GM12878 (cell line): ENCODE measurements at places on chromosomes 4 and X. TPM values are rescaled to one million over a fixed set of nuclear protein-coding genes. Genes with fewer than 3 reads are reported as not detected.

The PABPC1L2A gene
- polyA plus RNA-seq, result not detected in 2 replicates

The CLGN gene
- polyA plus RNA-seq, result 0.71 and 1.1 TPM in 2 replicates

The GAB3 gene
- 0.86 and 1.1 TPM in 2 replicates for polyA plus RNA-seq

GRCh38 chr4:110994781-110995180 is 371.9 kb upstream of the PITX2 start:
- no peaks in the 10 kb centered on the region for H3K4me1 ChIP-seq
- no peaks in the 10 kb centered on the region for H3K27me3 ChIP-seq
- no peak overlapping the region for H3K27ac ChIP-seq
- no peak overlapping the region for H3K4me3 ChIP-seq
- H3K36me3 ChIP-seq, result no peaks in the 10 kb centered on the region

DNA sequence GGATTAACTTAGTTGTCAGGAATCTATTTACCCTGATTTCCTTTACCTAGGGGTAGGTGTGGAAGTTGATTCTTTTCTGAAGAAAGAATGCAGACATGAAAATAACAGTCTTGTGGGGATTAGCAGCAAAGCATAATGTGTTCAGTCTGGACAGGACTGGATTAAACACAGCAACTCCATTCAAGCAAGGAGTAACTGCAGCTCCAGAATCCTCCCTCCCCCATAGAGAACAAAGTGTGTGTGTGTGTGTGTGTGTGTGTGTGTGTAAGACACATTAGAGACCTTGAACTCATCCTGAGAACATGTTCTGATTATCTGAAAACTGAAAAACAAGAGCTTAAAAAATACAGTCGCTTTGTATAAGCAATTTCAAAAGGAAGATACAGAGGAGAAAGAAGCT is 9.3 kb downstream of the C4orf54 start:
- H3K27me3 ChIP-seq, result no peaks in the 10 kb centered on the region
- no peaks in the 10 kb centered on the region for H3K36me3 ChIP-seq
- H3K27ac ChIP-seq, result no peak overlapping the region
- no peak overlapping the region for H3K4me3 ChIP-seq
- no peak for DNase-seq
- H3K4me1 ChIP-seq, result no peaks in the 10 kb centered on the region

DNA sequence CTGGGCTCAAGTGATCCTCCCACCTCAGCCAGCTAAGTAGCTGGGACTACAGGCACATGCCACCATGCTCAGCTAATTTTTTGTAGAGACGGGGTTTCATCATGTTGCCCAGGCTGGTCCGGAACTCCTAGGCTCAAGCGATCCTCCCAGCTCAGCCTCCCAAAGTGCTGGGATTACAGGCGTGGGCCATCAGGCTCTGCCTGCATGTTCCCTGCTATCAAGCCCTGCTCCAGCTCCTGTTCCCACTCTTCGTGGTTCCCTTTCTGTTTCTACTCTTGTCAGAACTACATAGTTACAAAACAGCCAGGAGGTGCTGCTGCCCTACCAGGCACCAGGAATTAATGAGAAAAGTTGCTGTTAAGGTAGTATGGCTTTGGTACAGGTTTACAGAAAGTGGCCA is 8.7 kb downstream of the TIMP1 start:
- DNase-seq, result no peak
- H3K36me3 ChIP-seq, result no peaks in the 10 kb centered on the region
- H3K4me1 ChIP-seq, result no peaks in the 10 kb centered on the region
- H3K27ac ChIP-seq, result no peak overlapping the region
- no peaks in the 10 kb centered on the region for H3K27me3 ChIP-seq
- H3K4me3 ChIP-seq, result no peak overlapping the region

The POLA1 gene
- 25.5 and 26.5 TPM in 2 replicates for polyA plus RNA-seq

DNA sequence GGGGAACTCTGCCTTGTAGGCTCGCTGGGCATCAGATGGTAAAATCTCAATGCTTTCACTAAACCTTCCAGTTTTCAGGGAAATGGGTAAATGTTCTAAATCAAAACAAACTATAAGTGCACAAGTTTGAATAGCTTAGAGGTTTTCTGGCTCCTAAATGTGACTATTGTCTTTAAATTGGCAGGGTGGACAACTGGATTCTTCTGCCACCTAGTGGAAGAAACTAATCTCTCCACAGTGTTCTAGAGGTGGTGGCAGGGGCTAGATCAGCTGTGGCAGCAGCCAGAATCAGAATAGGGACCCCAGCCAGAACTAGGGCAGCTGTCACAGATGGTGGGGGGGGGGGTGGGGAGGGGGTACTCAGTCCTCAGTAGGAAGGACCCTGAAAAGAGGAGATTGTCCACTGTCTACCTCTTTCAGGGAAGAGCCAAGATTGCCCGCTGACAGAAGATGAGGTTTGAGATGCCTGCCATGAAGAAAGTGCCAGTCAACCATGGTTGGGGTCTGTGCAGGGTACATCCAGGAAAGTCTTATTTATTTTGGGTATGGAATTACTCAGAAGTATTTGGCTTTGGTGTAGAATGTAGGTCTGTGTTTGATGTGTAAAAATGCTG is 201.4 kb downstream of the CCNG2 start:
- no peaks in the 10 kb centered on the region; the same call in 1 of the 2 replicates for H3K4me1 ChIP-seq
- no peak for DNase-seq
- H3K36me3 ChIP-seq, result no peaks in the 10 kb centered on the region
- H3K27me3 ChIP-seq, result no peaks in the 10 kb centered on the region; the same call in 1 of the 2 replicates

The FMR1NB gene
- not detected in 2 replicates for polyA plus RNA-seq

The APBB2 gene
- polyA plus RNA-seq, result 15.9 and 16.2 TPM in 2 replicates

GRCh38 chr4:40331101-40331745 is 3.9 kb upstream of the CHRNA9 start:
- H3K4me1 ChIP-seq, result no peaks in the 10 kb centered on the region
- no peak overlapping the region for H3K4me3 ChIP-seq
- no peaks in the 10 kb centered on the region; the same call in 1 of the 2 replicates for H3K27me3 ChIP-seq
- no peak overlapping the region for H3K27ac ChIP-seq
- no peak for DNase-seq
- no peaks in the 10 kb centered on the region for H3K36me3 ChIP-seq

- no peak for DNase-seq
- H3K4me3 ChIP-seq, result no peak overlapping the region
- H3K27me3 ChIP-seq, result no peaks in the 10 kb centered on the region
- no peak overlapping the region for H3K27ac ChIP-seq
- H3K4me1 ChIP-seq, result no peaks in the 10 kb centered on the region
Measured at GRCh38 chr4:1402021-1402515, 4.2 kb downstream of the NKX1-1 start.

The CSAG1 gene
- polyA plus RNA-seq, result not detected in 2 replicates

DNA sequence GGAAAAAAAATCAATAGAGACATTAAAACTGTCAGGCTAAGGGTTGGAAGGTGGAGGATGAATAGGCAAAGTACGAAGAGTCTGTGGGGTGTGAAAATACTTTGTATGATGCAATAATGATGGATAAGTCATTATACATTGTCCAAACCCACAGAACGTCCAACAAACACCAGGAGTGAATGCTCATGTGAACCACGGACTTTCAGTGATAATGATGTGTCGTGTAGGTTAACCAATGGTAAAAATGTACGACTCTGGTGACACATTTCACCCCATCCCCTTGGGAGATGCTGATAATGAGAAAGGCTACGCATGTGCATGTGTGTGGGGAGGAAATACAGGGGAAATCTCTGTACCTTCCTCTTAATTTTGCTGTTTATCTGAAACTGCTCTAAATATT is 665.2 kb downstream of the FAT4 start:
- no peaks in the 10 kb centered on the region for H3K4me1 ChIP-seq
- H3K4me3 ChIP-seq, result no peak overlapping the region
- no peak overlapping the region for H3K27ac ChIP-seq
- H3K36me3 ChIP-seq, result no peaks in the 10 kb centered on the region
- DNase-seq, result no peak

The GPRASP1 gene
- 0.05 and 0.20 TPM in 2 replicates for polyA plus RNA-seq

GRCh38 chr4:7943211-7943610 is 3.5 kb upstream of the AFAP1 start:
- no peaks in the 10 kb centered on the region for H3K36me3 ChIP-seq
- no peak overlapping the region for H3K27ac ChIP-seq
- H3K4me3 ChIP-seq, result no peak overlapping the region
- H3K4me1 ChIP-seq, result no peaks in the 10 kb centered on the region; the same call in 1 of the 2 replicates
- no peak for DNase-seq
- H3K27me3 ChIP-seq, result peaks cover 5% of the 10 kb centered on the region

DNA sequence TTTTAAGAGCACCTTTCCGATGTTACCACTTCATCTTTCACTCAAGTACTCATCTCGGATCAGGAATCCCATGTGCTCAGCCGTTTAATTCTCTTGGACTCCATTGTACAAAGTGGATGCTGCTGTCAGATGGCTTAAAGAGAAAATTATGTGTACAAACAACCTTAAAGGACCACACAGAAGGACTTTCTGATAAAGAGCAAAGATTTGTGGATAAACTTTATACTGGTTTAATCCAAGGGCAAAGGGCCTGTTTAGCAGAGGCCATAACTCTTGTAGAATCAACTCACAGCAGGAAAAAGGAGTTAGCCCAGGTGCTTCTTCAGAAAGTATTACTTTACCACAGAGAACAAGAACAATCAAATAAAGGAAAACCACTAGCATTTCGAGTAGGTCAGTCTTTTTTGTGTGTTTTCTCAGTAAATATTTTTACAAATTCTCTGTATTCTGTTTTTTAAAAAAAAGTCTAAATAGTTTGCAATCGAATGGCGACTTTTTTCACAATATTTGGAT is 20.1 kb downstream of the MMAA start:
- H3K4me1 ChIP-seq, result peaks cover 6% of the 10 kb centered on the region
- H3K27ac ChIP-seq, result no peak overlapping the region
- no peaks in the 10 kb centered on the region for H3K27me3 ChIP-seq
- no peak overlapping the region for H3K4me3 ChIP-seq
- H3K36me3 ChIP-seq, result no peaks in the 10 kb centered on the region

DNA sequence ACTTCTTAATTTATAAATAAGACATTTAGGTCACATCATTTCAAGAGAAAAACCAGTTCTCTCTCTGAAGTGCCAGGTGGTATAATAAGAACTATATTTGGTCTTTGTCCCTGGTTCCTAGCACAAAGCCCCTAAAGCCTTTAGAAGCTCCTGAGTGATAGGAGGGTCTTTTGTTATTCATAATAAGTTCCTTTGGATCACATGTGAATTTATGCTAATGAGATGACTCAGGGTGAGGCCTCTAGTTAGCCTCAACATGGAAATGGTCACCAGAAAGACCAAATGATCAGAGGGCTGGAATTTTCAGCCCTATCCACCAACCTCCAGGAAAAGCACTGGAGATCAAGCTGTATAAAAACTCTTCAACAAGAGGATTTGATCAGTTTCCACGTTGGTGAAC is 68.1 kb upstream of the BLTP1 start:
- H3K4me1 ChIP-seq, result no peaks in the 10 kb centered on the region
- H3K36me3 ChIP-seq, result no peaks in the 10 kb centered on the region
- no peak overlapping the region for H3K27ac ChIP-seq
- H3K27me3 ChIP-seq, result no peaks in the 10 kb centered on the region
- DNase-seq, result no peak

The ASB5 gene
- polyA plus RNA-seq, result not detected in 2 replicates

- H3K4me3 ChIP-seq, result no peak overlapping the region
- H3K27me3 ChIP-seq, result no peaks in the 10 kb centered on the region
- no peak overlapping the region for H3K27ac ChIP-seq
Measured at GRCh38 chrX:135512508-135513129, 7.8 kb upstream of the INTS6L start.

GRCh38 chr4:184850018-184850417 is 24.2 kb upstream of the ACSL1 start:
- no peaks in the 10 kb centered on the region for H3K27me3 ChIP-seq
- H3K4me3 ChIP-seq, result peak overlapping the region; percentile 31; the same call in 1 of the 2 replicates
- H3K4me1 ChIP-seq, result peaks cover 56% of the 10 kb centered on the region
- peak overlapping the region; percentile 62 for H3K27ac ChIP-seq
- DNase-seq, result no peak
- H3K36me3 ChIP-seq, result no peaks in the 10 kb centered on the region

The SOX3 gene
- polyA plus RNA-seq, result not detected in 2 replicates

- no peak for DNase-seq
- H3K4me1 ChIP-seq, result no peaks in the 10 kb centered on the region
- H3K4me3 ChIP-seq, result no peak overlapping the region
- H3K27me3 ChIP-seq, result no peaks in the 10 kb centered on the region
Measured at GRCh38 chr4:11698033-11698432, 269.3 kb upstream of the HS3ST1 start.

GRCh38 chrX:101393530-101394305 is 2.9 kb downstream of the RPL36A start:
- no peak overlapping the region for H3K4me3 ChIP-seq
- H3K27ac ChIP-seq, result no peak overlapping the region
- H3K4me1 ChIP-seq, result no peaks in the 10 kb centered on the region

The TMLHE gene
- polyA plus RNA-seq, result 13.3 and 14.2 TPM in 2 replicates

GRCh38 chr4:76420762-76421581 is at the start of gene CCDC158:
TSS of gene CCDC158 (minus strand) at chr4:76421141. CDS start at chr4:76403207, 17,934 bp downstream.
- H3K27ac ChIP-seq, result no peak within 1 kb of the TSS
- DNase-seq, result no peak
- H3K36me3 ChIP-seq, result no peaks in the 10 kb centered on the region
- H3K27me3 ChIP-seq, result no peaks in the 10 kb centered on the region

DNA sequence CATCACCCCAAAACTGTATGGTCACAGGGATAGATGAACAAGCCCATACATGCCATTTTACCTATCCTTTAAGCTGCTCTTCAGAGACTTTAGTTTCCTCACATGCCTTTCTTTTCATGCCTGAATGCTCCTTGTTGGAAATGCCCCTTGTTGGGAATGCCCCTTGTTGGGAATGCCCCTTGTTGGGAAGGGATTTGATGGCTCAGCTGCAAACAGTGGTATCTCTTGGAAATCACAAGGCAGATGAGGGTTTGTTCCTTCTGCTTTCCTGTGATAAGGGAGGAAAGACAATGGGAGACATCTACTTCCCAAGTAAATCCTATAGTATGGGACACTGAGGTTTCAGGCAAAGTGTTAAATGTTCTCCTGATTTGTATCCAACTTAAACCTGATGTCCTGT is 11.5 kb downstream of the CXCL2 start:
- H3K27me3 ChIP-seq, result no peaks in the 10 kb centered on the region; the same call in 1 of the 2 replicates
- no peak overlapping the region for H3K27ac ChIP-seq
- H3K4me1 ChIP-seq, result no peaks in the 10 kb centered on the region
- H3K4me3 ChIP-seq, result no peak overlapping the region

DNA sequence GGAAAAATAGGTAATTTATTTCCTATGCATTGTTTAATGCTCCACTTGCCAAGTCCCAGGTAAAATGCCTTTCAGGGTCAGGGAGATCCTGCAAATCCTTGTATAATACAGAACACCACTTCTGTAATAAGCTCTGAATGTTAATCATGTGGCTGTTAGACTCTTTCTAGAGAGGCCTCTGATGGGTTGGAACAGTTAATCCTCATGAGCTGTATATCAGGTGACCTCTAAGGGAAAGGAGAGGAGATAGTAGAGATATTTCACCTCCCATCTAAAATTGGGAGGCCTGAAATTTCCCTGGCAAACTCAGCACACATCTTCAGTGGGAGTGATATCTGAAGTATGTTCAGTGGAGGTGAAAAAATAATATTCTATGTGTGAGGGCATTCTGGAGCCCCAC is 210.6 kb upstream of the WDFY3 start:
- H3K27me3 ChIP-seq, result no peaks in the 10 kb centered on the region
- DNase-seq, result no peak
- H3K4me3 ChIP-seq, result no peak overlapping the region

DNA sequence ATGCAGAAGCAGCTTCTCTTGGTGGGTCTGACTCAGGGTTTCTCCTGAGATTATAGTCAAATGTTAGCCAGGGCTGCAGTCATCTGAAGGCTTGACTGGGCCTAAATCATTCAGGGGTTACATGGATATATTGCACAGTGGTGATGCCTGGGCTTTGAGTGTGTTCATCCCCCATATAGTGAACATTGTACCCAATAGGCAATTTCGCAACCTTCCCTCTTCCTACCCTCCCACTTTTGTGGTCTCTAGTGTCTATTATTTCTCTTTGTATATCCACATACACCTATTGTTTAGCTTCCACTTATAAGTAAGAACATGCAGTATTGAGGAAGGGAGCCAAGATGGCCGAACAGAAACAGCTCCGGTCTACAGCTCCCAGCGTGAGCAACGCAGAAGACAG is 90.3 kb upstream of the CAMK2D start:
- H3K27me3 ChIP-seq, result no peaks in the 10 kb centered on the region
- H3K4me1 ChIP-seq, result no peaks in the 10 kb centered on the region
- H3K27ac ChIP-seq, result no peak overlapping the region
- no peak for DNase-seq
- H3K36me3 ChIP-seq, result no peaks in the 10 kb centered on the region
